A172 (cell line): ENCODE measurements at places on chromosomes 12 and 14. TPM values are rescaled to one million over a fixed set of nuclear protein-coding genes. Genes with fewer than 3 reads are reported as not detected.

RAD9B gene
- total RNA-seq = 0.89 and 2.1 TPM in 2 replicates

LTB4R gene
- total RNA-seq = 2.3 and 2.9 TPM in 2 replicates

AVPR1A gene
- total RNA-seq = 0.07 TPM in 1 of 2 replicates, not detected in the other

LTB4R2 gene
- total RNA-seq = 4.7 and 5.9 TPM in 2 replicates

ZNF664 gene
- 70.0 and 72.0 TPM in 2 replicates for total RNA-seq

FICD gene
- total RNA-seq = 9.1 and 9.3 TPM in 2 replicates

LMO3 gene
- total RNA-seq = not detected in 2 replicates

PRKD1 gene
- 4.0 and 4.7 TPM in 2 replicates for total RNA-seq

EML5 gene
- total RNA-seq = 0.24 and 0.34 TPM in 2 replicates

DNAH10 gene
- total RNA-seq = 0.09 and 1.1 TPM in 2 replicates

C14orf180 gene
- not detected in 2 replicates for total RNA-seq

SLCO1B1 gene
- 0.14 and 0.81 TPM in 2 replicates for total RNA-seq

ISM2 gene
- total RNA-seq = 2.8 TPM in 1 of 2 replicates, not detected in the other

LAG3 gene
- total RNA-seq = not detected in 2 replicates

OR4E2 gene
- not detected in 2 replicates for total RNA-seq
